ENCODE measurements at places on chromosomes 3 and 15. TPM values are rescaled to one million over a fixed set of nuclear protein-coding genes. Genes with fewer than 3 reads are reported as not detected.

The KCNMB3 gene
- 3.2 TPM for total RNA-seq

The DAZL gene
- not detected for total RNA-seq

The EFCC1 gene
- 0.13 TPM for total RNA-seq

- DNase-seq = no peak
Measured at GRCh38 chr15:81284256-81285031, 39.5 kb downstream of the STARD5 start.

GRCh38 chr3:178483704-178484103 is 52.5 kb upstream of the KCNMB2 start:
- DNase-seq = no peak

DNA sequence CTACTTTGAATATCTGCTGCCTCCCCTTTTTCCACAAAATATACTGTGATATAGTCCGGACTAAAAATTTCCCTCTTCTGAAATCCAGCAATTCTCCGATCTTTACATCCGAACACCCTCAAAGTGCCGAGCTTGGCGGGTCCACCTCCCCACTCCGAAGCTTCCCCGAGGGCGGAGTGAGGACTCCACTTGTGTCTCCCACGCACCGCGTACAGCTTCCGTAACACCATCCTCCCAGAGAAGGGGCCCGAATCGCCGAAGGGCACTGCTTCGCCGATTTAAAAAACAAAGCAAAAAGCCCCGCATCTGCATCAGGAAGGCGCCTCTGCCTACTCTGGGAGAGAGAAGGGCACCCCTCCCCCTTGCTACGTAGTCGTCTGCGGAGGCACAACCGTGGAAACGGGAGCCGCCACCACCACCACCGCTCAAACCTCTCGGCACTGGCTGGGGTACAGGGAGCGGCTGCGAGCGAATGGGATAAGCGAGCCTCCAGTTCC is 551 bp downstream of the NCBP2 start:
- peak; percentile 86 for DNase-seq

The LMCD1 gene
- total RNA-seq = 136 TPM

The UBAP1L gene
- 5.4 TPM for total RNA-seq

DNA sequence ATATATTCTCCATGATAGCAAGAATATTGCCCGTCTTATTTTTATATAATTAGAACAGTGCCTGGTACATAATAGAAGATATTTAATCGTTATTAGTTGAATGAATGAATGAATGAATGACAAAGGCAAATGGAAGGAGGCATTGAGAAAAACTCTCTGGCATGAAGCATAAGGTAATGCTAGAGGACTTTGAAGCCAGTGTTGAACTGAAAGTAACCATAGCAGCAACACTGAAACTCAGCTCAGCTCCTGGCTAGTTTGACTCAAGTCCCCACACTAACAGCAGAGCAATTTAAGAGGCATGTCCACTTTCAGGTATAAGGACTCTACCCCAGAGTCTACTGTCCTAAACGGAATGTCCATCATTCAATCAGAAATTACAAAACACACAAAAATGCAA is 227.0 kb downstream of the CPNE4 start:
- DNase-seq = no peak

GRCh38 chr3:38130631-38131065 is 6.3 kb downstream of the ACAA1 start:
- DNase-seq = no peak

DNA sequence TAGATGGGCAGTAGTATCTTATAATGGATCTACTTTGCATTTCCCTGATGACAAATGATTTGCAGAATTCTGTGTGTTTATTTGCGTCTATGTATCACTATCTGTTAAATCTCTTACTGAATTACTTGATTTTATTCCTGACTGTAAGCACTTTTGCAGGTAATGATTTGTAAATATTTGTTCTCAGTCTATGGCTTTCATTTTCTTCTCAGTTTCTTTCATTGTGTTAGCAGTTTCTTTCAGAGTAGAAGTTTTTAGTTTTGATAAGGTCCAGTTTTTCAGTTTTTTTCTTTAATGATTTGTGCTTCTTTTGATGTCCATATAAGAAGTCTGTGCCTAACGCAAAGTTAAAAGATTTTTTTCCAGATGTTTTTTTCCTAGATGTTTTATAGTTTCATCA is 12.9 kb downstream of the SLC25A36 start:
- DNase-seq = no peak

DNA sequence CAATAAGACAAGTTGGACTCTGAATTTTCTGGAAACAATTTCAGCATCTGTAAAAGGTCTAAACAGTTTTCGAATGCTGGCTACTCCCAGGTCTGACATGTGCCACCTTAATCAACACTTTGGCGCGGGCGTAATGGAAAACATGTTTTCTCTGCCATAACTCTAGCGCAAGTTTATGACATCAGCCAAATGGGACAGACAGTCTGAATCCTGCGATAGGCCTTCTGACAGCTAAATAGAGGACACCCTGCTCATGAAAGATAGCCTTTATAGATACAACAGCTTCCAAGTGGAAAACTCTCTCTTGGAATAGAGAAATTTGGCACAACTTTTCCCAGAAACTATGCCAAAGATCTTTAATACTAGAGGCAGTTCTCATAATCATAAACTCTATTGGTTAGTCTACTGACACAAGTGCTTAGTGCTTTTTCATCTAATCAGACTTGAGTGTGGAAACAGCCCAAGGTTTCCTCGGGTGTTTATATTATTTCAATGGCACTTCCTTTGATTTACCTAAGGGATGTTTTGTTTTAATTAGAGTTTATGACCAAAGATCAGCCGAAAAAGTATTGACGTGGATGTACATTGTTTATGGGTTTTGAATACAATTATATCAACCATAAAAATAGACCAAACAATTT is 120.1 kb upstream of the DPH6 start:
- DNase-seq = no peak

The SLC6A11 gene
- not detected for total RNA-seq

The SCN5A gene
- not detected for total RNA-seq

The CELF6 gene
- 0.65 TPM for total RNA-seq

GRCh38 chr15:28093752-28094535 is 5.2 kb downstream of the OCA2 start:
- no peak for DNase-seq

- no peak for DNase-seq
Measured at GRCh38 chr15:27628486-27628885, 470.6 kb downstream of the OCA2 start.

The GDPGP1 gene
- total RNA-seq = 5.6 TPM

DNA sequence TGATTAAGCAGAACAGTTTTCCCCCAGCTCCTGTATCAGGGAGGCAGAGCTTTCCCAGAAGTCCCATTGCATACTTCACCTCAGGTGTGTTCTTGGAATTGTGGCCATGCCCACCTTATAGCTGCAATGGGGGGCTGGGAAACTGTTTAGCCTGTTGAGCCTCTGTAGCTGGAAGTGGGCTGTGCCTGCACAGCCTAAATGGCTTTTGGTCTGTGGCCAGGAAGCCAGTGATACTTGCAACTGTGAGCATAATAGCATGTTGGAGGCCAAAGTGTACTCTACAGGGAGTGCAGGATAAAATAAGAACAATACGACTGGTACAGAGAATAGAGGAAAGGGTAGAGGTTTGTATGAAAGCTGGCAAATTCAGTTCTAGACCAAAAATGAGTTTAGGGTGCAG is 248.5 kb downstream of the PTPRG start:
- no peak for DNase-seq

The SERF2 gene
- 1,325 TPM for total RNA-seq

GRCh38 chr3:116339441-116340028 is 105.8 kb downstream of the LSAMP start:
- DNase-seq = no peak

DNA sequence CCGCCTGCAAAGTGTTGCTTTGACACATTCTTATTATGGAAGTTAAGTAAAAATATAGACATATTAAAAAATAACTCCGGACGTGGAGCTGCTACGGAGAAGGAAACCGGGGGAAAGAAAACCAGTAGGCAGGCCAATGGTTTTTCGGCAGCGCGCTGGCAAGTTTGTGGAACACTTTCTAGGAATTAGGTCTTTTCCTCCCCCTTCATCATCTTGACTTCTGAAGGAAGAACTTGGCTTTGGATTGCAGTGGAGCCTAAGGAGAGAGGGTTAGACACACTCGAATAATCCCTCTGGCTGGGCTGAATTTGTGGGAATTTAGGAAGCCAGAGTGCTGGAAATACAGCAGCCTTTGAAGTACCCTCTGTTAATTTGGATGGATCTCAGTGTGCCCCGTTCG is 317 bp downstream of the ROBO2 start:
- no peak for DNase-seq

- DNase-seq = no peak
Measured at GRCh38 chr3:53303957-53304356, 43.4 kb downstream of the DCP1A start.

DNA sequence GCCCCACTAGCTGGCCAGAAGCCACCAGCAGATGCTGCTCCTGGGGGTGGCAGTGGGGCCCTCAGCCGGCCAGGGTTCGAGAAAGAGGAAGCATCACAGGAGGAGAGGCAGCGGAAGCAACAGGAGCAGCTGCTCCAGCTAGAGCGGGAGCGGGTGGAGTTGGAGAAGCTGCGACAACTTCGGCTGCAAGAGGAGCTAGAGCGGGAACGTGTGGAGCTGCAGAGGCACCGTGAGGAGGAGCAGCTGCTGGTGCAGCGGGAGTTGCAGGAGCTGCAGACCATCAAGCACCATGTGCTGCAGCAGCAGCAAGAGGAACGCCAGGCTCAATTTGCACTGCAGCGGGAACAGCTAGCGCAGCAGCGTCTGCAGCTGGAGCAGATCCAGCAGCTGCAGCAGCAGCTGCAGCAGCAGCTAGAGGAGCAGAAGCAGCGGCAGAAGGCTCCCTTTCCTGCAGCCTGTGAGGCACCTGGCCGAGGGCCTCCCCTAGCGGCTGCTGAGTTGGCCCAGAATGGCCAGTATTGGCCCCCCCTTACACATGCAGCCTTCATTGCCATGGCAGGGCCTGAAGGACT is 17.5 kb upstream of the APEH start:
- no peak for DNase-seq

GRCh38 chr3:53750253-53751210 is 95.7 kb downstream of the CHDH start:
- no peak for DNase-seq

The ACTRT3 gene
- total RNA-seq = 2.5 TPM

GRCh38 chr3:164890061-164890460 is 188.2 kb downstream of the SI start:
- DNase-seq = no peak

- DNase-seq = peak; percentile 60
Measured at GRCh38 chr15:100254691-100255090, 87.1 kb downstream of the ADAMTS17 start.

DNA sequence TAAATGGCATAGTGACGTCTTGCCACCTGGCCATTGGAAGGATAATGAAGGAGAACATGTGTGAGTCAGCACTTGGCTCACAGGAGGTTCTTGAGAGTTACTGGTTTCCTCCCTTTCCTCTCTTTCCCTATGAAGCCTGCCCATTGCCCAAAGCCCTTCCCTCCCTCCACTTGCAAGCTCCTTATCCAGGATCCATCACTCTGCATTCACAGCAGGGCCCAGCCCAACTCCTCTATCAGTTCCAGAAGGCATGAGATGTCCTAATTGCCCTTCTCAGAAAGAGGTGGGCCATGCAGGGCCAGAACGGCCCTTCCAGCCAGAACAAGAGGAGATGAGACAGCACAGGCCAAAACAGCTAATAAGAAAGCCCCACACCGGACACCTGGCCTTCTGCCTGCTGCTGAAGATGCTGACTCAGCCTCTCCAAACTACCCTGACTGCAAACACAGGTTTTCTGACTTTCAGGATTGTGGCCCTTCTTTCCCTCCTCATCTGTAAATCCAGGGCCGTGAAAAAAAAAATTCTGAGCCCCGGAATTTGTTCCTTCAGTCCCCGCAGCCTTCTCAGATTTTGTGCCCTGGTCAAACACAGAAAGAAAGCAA is 29.7 kb downstream of the HAPLN3 start:
- no peak for DNase-seq

DNA sequence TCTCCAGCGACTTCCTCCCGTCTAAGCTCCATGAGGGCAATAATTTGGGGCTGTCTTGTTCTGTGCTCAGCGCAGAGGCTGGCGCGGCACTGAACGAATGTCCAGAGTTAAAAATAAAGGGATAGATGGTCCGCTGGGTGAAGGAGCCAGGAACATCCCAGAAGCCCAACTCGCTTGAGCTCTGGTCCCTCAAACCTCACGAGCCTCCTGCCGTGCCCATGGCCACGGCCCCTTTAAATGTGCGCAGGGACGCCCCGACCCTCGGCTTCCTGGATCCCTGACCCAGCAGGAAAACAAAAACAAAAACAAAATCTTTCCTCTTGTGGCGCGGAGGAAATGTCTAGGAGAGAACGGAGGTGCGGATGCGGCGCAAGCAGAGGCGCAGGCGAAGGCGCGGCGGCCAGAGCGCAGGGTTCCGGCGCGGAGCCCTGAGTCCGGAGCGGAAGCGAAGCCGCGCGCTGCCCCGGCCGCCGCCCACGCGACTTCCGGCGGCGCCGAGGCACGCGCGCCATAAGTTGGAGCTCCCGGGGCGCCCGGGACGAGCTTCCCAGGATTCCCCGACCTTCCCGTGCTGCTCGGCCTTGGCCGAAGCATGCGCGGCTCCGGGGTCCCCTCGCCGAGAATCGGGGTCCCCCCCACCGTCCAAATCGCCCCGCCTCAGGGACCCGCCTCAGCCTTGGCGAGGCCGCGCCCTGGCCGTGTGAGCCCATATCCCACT is 52.9 kb upstream of the WNT7A start:
- DNase-seq = no peak

DNA sequence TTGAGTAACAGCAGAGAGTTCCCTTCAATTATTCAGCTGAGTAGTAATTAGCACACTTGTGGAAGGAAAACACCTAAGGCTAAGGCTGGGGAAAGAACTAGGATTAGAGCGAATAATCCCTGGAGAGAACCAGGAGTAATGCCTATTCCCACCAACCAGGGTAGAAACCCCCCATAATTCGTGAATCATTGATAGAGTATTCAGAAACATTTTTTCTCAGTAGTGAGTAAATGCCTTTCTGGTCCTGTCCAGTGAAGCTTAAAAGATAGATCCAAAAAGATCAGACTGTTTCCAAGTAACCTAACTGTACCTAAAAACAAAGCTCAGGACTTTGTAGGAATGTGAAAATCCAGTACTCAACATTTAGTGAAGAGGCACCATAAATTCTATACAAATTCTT is 71.2 kb downstream of the DGKG start:
- DNase-seq = no peak

The CNTN4 gene
- 51.4 TPM for total RNA-seq

The CHRNA3 gene
- 0.29 TPM for total RNA-seq
